ENCODE measurements at places on chromosomes 6 and 20.
A peak's percentile ranks its signal among the peaks of the same experiment; 100 is the strongest.

DNA sequence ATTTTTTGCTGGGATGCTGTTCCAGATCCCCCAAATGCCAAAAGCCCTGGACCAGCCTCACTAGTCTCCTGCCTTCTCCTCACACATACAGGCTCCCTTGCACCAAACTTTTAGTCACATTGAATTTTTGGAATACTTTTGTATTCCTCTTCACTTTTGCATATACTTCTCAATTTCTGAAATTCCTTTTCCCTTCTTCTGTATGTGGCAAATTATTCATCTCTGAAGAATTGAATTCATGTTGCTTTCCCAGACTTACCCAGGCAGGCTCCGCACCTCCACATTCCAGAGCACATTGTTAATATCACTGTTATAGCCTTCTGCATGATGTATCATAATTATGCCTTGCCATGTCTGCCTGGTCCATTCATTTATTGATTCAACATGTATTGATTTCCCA, 255.3 kb upstream of the POU3F2 start:
- no peak for DNase-seq

DNA sequence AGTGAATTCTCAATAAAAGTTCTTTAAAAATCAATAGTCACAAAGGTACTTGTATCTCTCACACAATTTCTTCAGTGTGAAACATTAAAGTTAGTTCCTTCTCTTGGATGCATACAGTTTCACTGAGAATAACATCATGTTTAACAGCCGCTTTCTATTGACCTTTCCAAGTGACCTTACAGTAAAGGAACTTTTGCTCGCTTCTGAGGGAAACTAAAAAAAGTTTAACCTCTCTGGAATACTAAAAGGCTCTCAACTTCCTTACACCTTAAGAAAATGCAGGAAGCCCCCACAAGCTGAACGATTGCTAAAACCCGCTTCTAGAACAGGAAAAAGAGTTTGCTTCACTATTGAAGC, 1.3 kb downstream of the RRAGD start:
- no peak for DNase-seq

DNA sequence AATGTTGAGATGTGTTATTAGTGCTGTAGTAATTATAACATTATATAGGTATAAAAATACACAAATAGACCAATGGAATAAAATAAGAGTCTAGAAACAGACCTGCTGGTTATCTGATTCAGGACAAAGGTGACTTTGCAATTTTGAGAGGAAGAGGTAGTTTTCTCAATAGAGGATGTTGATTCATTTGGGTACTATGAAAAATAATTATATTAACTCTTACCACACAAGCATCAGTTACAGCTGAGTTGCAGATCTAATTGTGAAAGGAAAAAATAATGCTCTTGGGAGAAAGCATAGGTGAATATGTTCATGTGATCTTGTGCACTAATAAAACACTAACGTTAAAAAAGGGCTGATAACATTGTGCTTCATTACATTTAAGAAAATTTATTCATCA, 103.0 kb downstream of the BCKDHB start:
- DNase-seq: no peak

DNA sequence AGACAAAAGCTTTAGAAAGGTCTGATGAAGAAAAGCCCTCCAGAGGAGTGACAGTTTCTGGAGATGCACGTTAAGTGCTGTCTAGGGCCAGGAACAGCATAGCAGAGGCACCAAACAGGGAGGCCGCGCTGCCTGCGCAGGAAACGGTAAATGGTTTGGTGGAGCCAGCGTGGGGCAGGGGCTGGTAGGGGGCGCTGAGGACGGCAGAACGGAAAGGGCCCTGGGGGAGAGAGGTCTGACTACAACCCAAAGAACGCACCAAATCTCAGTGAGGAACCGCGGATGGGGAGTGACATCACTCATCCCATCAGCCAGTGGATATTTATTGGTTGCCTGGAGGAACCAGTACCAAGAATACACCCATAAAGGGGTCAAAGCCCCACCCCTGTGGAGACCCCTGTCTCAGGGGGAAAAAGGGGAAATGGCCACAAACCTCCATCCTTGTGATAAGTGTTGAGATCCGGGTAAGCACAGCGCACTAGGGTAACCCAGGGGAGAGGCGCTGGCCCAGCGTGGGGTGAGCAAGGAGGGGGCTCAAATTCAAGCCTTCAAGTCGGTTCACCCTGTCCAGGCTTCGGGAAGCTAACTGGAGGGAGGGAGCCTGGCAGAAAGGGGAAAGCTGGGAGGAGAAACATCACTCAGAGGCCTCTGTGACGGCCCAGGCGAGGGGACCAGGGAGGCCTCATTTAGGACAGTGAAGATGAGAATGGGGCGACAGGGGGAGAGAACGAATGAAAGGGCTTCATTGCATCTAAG, 249.2 kb upstream of the QKI start:
- no peak for DNase-seq

GRCh38 chr6:142302421-142303175, 791 bp downstream of the ADGRG6 start:
- DNase-seq: no peak

- peak; percentile 12 for DNase-seq
Observed at GRCh38 chr20:53707371-53708055, 113.9 kb upstream of the ZNF217 start.

- no peak for DNase-seq
Observed at GRCh38 chr20:11447371-11448100, 470.2 kb upstream of the BTBD3 start.

- DNase-seq: no peak
Observed at GRCh38 chr6:157148391-157149323, 174.7 kb downstream of the TMEM242 start.

DNA sequence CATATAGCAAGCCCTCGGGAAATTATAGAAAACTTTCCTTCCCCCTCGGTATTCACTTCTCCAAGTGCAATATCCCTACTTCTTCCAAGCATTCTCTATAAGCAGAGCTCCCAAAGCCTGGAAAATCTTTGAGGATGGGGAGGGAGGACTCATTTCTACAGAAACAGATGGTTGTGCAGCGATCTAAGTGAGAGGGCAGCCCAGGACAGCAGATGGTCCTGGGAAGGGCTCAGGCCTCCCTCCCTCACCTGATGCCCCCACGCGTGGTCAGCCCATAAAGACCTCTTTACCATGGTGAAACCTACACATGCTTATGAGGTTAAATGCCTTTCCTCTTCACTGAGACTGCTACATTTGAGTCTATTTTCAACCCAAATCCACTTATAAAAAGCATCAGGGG, 319.6 kb upstream of the QKI start:
- no peak for DNase-seq

DNA sequence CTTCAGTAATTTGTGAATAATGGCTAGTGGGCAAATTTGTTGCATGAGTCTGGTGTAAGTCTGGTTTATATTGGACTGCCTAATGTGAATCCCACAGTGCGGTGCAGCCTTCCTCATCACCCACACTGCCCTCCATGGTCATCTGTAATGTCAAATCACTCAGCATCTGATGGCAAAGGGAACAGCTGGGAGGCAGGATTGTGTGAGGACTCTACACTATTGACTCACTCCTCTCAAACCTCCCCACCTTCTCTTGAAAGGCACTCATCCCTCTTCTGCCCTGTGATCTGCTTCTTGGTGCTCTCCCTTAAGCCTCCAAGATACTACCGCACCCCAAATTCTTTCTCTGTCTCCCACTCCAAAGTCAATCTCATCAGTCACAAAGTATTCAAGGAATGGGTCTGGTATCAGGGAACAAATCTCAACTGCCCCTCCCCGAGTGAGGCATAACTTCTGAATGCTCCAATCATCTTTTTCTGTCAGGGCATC, 146.0 kb upstream of the BEND6 start:
- no peak for DNase-seq

- no peak for DNase-seq
Observed at GRCh38 chr6:51857134-51857533, 230.3 kb downstream of the PKHD1 start.

- no peak for DNase-seq
Observed at GRCh38 chr6:33416386-33417127, 1.4 kb downstream of the CUTA start.

GRCh38 chr20:34175879-34176278, 63.8 kb upstream of the EIF2S2 start:
- DNase-seq: no peak

GRCh38 chr6:36758516-36759147, 61.0 kb downstream of the RAB44 start:
- no peak for DNase-seq

- no peak for DNase-seq
Observed at GRCh38 chr6:18242062-18242851, 22.1 kb downstream of the DEK start.

- no peak for DNase-seq
Observed at GRCh38 chr20:61958773-61959700, 106.6 kb downstream of the TAF4 start.

GRCh38 chr6:25450469-25451198, 171.5 kb downstream of the CARMIL1 start:
- DNase-seq: no peak

GRCh38 chr6:110528930-110529325, 52.5 kb upstream of the SLC22A16 start:
- no peak for DNase-seq

DNA sequence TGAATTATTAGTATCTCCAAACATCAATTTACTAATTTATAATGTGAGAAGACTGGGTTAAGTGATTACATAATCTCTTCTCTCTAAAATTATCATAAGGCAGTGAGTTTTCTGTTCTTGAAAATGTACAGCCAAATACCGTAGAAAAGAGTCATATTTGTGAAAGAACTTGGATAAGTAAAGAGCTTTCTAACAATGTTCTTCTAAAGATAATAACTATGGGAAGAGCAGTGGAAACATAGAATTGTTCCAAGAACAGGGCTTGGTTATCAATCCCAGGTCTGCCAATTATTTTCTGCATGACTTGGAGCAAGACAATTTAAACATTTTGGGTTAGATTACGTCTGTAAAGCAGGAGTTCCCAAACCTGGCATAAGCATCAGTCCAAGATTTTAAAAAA, 198.1 kb upstream of the SGK1 start:
- DNase-seq: no peak

GRCh38 chr20:43243672-43244269, 54.1 kb upstream of the PTPRT start:
- DNase-seq: no peak

GRCh38 chr20:32140603-32141002, 31.1 kb downstream of the TM9SF4 start:
- no peak for DNase-seq

- DNase-seq: no peak
Observed at GRCh38 chr20:62352402-62353288, 14.5 kb downstream of the LAMA5 start.

- no peak for DNase-seq
Observed at GRCh38 chr6:83592770-83593394, 80.5 kb downstream of the PRSS35 start.

DNA sequence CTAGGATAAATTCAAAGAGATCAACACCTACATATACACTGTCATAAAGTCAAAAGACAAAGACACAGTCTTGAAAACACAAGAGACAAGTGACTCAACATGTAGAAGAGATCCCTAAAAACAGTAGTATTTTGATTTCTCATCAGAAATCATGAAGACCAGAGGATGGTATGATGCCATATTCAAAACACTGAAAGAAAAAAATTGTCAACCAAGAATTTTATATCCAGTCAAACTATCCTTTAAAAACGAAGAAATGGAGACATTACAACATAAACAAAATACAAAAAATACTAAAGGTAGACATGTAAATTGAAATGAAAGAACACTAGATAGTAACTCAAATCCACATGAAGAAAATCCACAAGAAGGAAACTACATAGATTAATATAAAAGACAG, 27.3 kb upstream of the HBS1L start:
- DNase-seq: no peak

DNA sequence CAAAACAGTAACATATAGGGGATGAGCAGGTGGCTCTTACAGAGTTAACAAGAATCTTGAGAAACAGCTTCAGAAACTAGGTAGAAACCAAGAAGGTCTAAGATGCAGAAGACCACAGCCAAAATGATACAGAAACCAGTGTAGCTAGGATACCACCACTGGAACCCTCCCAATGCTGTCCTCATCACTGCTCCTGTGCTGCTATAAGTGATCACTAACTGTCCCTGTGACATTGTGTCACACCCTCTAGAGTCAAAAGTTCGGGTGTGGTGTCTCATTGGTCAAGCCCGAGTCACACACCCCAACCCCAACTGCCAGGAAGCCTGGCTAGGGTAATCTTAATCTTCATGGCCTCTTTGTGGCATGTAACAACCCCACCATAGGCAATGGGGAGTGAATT, 153.1 kb downstream of the RCAN2 start:
- DNase-seq: no peak

DNA sequence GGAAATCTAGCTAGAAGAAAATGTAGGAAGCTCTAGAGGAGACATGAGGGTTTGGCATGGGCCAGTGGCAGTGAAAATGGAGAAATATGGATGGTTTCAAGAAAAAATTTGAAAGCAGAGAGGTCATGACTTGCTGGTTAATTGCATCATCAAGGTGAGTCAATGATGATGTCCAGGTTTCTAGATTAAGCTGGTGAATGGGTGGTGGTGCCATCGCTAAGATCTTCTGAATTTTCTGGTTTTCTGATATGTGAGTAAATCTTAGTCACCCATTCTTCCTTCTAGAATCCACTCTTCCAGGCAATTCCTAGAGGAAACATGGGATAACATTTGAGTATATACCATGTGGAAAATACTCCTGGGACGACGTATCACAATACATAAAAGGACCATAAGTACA, 25.0 kb downstream of the SH3BGRL2 start:
- DNase-seq: no peak

- no peak for DNase-seq
Observed at GRCh38 chr6:150256618-150257272, 112.1 kb upstream of the IYD start.

- DNase-seq: no peak
Observed at GRCh38 chr20:2806351-2806701, 5.9 kb upstream of the CPXM1 start.

DNA sequence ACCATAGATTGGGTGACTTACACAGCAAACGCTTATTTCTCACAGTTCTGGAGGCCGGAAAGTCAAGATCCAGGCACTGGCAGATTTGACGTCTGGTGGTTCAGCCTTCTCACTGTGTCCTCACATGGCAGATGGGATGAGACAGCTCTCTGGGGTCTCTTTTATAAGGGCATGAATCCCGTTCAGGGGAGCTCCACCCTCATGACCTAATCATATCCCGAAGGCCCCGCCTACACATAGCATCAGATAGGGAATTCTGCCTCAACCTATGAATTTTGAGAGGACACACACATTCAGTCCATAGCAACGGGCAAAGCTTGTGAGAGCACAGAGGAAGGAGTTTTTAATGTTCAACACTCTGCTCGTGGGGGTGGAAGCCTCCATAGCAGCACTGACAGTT, 27.5 kb downstream of the DAAM2 start:
- DNase-seq: no peak

DNA sequence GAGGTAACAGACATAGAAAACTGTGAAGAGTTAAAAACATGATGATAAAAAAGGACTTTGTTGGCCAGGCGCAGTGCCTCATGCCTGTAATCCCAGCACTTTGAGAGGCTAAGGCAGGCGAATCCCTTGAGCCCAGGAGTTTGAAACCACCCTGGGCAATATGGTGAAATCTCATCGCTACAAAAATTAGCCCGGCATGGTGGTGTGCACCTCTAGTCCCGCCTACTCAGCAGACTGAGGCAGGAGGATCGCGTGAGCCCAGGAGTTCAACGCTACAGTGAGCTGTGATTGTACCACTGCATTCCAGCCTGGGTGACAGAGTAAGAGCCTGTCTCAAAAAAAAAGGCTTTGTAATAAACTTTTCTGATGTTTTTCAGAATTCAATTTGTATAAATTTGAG, 60.1 kb downstream of the GFOD1 start:
- no peak for DNase-seq

GRCh38 chr6:21334651-21335050, 258.9 kb upstream of the SOX4 start:
- DNase-seq: no peak
